Trophoblast cell (in vitro differentiated cells and primary cell): ENCODE measurements at places on chromosomes 7 and 10.

DNA sequence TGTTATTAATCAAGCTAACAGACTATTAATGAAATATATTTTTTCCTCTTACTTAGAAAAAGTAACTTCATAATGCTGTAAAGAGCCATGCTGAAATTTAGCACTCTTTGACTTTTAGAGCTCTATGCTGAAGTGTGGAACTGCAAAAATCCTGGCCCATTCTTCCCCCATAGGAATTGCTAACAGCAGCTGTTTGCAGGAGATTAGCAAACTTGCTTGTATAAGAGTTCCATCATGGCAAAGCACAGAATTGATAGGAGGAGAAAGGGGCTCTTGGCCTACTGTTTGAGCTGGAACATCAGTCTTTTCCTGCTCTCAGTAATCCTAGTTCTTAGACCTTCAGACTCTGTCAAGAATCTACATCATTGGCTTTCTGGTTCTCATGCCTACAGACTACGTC is 18.3 kb upstream of the GNAT3 start:
- H3K4me3 ChIP-seq, result no peak overlapping the region
- no peaks in the 10 kb centered on the region for H3K27me3 ChIP-seq
- H3K4me1 ChIP-seq, result peaks cover 5% of the 10 kb centered on the region
- H3K36me3 ChIP-seq, result peaks cover 2% of the 10 kb centered on the region
- H3K27ac ChIP-seq, result no peak overlapping the region

DNA sequence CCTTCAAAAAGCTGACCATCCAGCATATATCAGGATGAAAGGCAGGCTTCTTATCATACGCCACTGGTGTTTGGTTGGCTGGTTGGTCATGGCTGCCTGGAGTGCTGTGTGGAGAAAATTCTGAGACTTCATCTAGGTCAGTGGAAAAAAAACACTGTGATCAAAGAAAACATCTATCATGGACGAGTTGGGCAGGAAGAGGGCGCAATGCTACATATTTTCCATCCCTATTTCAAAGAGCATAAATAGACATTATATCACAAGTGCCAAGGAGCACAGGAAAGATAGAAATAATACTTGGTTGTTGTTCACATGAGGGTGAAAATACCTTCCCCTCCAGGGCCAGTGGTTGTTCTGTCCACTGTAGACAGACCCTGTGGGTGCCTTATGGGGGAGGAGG is 128.4 kb upstream of the PLPP4 start:
- H3K4me3 ChIP-seq, result no peak overlapping the region
- H3K27ac ChIP-seq, result no peak overlapping the region
- no peaks in the 10 kb centered on the region for H3K36me3 ChIP-seq
- no peaks in the 10 kb centered on the region for H3K4me1 ChIP-seq

DNA sequence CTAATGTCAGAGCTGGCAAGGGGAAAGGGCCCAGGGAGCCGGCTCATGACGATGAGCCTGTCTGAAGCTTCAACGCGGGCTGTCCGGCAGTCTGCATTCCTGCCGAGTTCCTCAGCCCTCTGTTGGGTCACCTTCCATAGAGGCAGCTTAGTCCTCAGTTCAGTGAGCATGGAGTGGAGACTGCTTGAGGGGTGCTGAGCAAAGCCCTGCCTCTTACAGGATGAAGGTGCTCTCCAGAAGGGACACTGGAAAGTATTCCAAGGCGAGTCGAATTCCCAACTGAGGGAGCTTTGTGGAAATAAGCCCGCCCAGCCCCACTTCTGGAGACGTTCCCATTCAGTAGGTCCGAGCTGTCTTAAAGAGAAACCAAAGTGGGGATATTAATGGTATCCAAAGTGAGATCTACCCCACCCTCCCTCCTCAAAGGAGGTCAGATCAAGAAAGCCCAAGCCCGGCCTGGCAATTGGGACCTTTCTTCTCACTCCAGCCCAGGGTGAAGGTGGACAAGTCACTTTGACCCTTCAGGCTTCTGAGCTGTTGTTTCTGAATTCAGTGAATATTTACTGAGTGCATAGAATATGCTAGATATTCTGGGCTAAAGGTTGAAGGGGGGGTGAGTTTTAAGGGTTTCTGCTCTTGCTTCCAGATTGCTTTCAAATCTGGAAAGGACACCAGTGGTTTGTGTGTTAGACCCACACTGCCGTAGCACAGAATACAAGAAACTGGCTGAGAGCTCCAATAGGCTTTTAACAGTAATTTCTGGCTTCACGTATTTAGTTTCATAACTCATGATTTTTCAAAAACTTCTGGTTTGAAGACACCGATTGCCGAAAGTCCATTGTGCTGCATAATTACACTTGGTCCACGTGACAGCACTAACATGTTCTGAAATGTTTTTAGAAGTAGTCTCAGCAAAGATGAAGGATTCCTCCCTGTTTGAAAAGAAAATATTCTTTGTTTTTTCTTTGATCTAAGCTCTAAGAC is 3.5 kb downstream of the EGFR start:
- H3K27me3 ChIP-seq, result no peaks in the 10 kb centered on the region
- no peak overlapping the region for H3K27ac ChIP-seq
- H3K36me3 ChIP-seq, result no peaks in the 10 kb centered on the region
- no peak overlapping the region for H3K4me3 ChIP-seq
- peaks cover 14% of the 10 kb centered on the region for H3K4me1 ChIP-seq

GRCh38 chr10:79164075-79164474 is 95.3 kb downstream of the ZMIZ1 start:
- H3K27me3 ChIP-seq, result no peaks in the 10 kb centered on the region
- peaks cover 15% of the 10 kb centered on the region for H3K4me1 ChIP-seq
- H3K4me3 ChIP-seq, result no peak overlapping the region
- peaks cover 80% of the 10 kb centered on the region for H3K36me3 ChIP-seq
- DNase-seq, result no peak

DNA sequence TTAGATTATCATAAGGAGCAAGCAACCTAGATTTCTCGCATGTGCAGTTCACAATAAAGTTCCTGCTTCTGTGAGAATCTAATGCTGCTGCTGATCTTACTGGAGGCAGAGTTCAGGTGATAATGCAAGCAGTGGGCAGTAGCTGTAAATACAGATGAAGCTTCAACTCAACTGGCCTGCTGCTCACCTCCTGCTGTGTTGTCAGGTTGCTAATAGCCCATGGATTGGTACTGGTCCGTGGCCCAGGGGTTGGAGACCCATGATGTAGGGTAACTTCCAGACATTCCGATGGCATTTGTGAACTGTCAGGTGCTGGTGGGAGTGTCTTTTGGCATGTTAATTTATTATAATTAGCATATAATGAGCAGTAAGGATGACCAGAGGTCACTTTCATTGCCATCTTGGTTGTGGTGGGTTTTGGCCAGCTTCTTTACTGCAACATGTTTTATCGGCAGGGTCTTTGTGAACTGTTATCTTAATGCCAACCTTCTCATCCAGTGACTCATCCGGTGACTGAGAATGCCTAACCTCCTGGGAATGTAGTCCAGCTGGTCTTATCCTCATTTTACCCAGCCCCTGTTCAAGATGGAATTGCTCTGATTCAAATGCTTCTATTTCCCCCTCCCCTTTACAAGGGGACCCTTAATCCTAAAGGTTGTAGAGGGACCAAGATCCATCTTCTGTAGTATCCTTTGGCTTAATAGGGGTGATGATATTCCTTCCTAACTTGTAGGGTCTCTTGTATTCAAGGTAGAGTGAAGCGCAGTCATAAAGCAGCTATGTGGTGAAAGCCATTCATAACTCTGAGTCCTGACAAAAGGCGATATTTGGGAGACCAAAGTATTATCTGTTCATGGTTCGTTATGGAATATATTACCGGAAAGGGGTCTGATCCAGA is 165.8 kb downstream of the CCSER2 start:
- DNase-seq, result peak; percentile 85
- peaks cover 5% of the 10 kb centered on the region for H3K4me1 ChIP-seq
- H3K27me3 ChIP-seq, result no peaks in the 10 kb centered on the region
- peak overlapping the region; percentile 73 for H3K27ac ChIP-seq
- no peak overlapping the region for H3K4me3 ChIP-seq

GRCh38 chr10:120493411-120494312 is 36.6 kb downstream of the PLPP4 start:
- H3K4me3 ChIP-seq, result no peak overlapping the region
- H3K27me3 ChIP-seq, result no peaks in the 10 kb centered on the region
- DNase-seq, result no peak
- no peak overlapping the region for H3K27ac ChIP-seq
- peaks cover 2% of the 10 kb centered on the region for H3K4me1 ChIP-seq
- H3K36me3 ChIP-seq, result no peaks in the 10 kb centered on the region

DNA sequence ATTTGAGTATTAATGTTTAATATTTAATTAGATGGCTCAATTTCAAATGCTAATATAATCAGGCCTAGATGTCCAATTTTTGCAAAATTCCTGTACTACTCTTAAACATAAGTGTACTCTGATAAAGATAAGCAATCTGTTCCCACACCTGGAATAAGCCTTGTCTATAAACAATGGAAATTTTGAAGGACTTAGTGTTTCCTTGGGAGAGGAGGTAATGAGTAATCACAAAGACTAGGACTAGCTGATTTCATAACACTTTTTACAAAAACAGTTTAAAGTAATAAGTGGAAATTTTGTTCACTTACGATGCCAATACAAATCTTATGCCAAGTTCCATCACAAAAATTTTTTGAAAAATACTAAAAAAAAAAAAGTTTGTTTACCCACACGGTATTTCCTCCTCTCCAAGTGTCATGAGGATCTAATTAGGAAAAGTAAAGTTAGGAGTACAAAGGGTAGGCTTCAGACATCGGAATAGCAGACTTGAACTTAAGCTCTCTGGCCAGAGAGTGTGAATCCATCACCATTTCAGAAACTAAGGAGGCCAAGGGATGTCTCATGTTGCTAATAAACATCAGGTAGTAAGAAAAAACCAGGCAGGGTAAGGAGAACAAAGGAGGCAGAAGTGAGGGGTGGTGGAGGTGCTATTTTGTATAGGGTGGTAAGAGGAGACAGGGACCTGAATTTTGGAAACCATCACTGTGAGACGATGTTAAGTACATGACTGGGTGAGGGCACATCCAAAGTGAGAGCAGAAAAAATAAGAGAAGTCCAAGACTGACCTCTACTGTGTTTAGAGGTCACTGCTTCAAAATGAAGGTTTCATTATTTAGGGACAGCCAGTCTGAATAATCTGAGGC is 61.3 kb downstream of the RAPGEF5 start:
- no peaks in the 10 kb centered on the region for H3K27me3 ChIP-seq
- no peak overlapping the region for H3K4me3 ChIP-seq
- no peak overlapping the region for H3K27ac ChIP-seq
- no peaks in the 10 kb centered on the region for H3K4me1 ChIP-seq
- no peaks in the 10 kb centered on the region for H3K36me3 ChIP-seq

DNA sequence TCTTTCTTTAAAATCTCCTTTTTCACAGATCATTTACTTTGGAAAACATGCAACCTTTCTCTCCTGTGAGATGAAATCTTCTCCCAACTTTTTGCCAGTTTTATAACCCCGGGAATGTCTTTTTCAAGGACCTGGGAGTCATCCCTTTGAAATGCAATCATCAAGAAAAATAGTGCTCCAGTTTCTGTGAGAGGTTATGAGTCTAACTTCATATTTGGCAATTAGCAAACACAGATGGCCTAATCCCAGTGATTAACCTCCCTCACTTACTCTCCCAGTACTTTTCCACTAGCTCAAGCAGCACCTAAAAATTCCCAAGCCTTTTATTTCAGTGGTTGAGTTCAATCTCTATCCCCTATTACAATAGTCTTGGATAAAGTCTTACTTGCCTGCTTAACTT is 185.8 kb upstream of the TMEM106B start:
- no peaks in the 10 kb centered on the region for H3K27me3 ChIP-seq
- no peak overlapping the region for H3K27ac ChIP-seq
- H3K4me1 ChIP-seq, result peaks cover 5% of the 10 kb centered on the region
- no peaks in the 10 kb centered on the region for H3K36me3 ChIP-seq

GRCh38 chr10:73886085-73886529 is 11.8 kb upstream of the CAMK2G start:
- no peaks in the 10 kb centered on the region for H3K36me3 ChIP-seq
- peak; percentile 56 for DNase-seq
- peaks cover 21% of the 10 kb centered on the region for H3K4me1 ChIP-seq
- no peaks in the 10 kb centered on the region for H3K27me3 ChIP-seq
- no peak overlapping the region for H3K4me3 ChIP-seq
- H3K27ac ChIP-seq, result no peak overlapping the region

- H3K4me3 ChIP-seq, result no peak overlapping the region
- H3K4me1 ChIP-seq, result peaks cover 9% of the 10 kb centered on the region
These were observed 55.2 kb downstream of the EGFR start for GRCh38 chr7:55073976-55074528.

DNA sequence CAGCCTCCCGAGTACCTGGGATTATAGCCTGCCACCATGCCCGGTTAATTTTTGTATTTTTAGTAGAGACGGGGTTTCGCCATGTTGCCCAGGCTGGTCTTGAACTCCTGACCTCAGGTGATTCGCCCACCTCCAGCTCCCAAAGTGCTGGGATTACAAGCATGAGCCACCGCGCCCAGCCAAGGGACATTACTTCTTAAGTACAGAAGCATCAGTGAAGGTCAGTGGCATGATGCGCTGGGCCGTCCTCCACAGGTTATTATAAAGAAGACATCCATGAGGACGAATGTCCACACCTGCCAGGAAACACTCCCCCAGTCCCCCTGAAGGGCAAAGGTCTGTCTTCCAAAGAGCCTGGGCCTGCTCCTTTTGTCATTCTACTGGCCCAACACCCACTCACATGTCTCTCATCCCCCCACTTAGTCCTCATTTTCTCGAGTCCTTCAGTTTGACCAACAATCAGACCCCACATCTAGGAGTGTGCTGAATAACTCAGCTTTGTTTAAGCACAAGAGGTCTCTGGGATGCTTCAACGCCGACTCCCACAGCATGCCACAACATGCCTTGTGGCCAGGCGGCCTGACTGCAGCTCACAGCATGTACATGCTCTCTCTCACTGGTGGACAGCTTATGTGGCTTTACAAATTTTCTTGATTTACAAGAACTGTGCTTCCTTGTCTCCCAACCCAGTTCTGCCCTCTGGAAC is 73.0 kb downstream of the CTBP2 start:
- H3K27me3 ChIP-seq, result no peaks in the 10 kb centered on the region
- H3K4me1 ChIP-seq, result peaks cover 13% of the 10 kb centered on the region
- DNase-seq, result no peak
- no peak overlapping the region for H3K4me3 ChIP-seq
- H3K27ac ChIP-seq, result no peak overlapping the region

GRCh38 chr7:47669178-47669891 is 87.4 kb upstream of the TNS3 start:
- no peaks in the 10 kb centered on the region for H3K27me3 ChIP-seq
- H3K36me3 ChIP-seq, result no peaks in the 10 kb centered on the region
- no peak overlapping the region for H3K4me3 ChIP-seq
- H3K27ac ChIP-seq, result no peak overlapping the region
- peak; percentile 82 for DNase-seq

GRCh38 chr7:17131983-17132655 is 166.3 kb upstream of the AHR start:
- H3K4me3 ChIP-seq, result no peak overlapping the region
- H3K27ac ChIP-seq, result no peak overlapping the region
- H3K27me3 ChIP-seq, result no peaks in the 10 kb centered on the region
- no peak for DNase-seq
- H3K4me1 ChIP-seq, result no peaks in the 10 kb centered on the region

GRCh38 chr10:119373294-119374102 is 166.1 kb downstream of the GRK5 start:
- peaks cover 5% of the 10 kb centered on the region for H3K4me1 ChIP-seq
- H3K36me3 ChIP-seq, result no peaks in the 10 kb centered on the region
- H3K4me3 ChIP-seq, result no peak overlapping the region
- H3K27ac ChIP-seq, result no peak overlapping the region
- H3K27me3 ChIP-seq, result no peaks in the 10 kb centered on the region

GRCh38 chr7:68613897-68614296 is 984.4 kb upstream of the AUTS2 start:
- no peak overlapping the region for H3K4me3 ChIP-seq
- H3K27ac ChIP-seq, result no peak overlapping the region
- H3K27me3 ChIP-seq, result no peaks in the 10 kb centered on the region
- no peak for DNase-seq
